ENCODE measurements at places on chromosomes 3 and 15.

DNA sequence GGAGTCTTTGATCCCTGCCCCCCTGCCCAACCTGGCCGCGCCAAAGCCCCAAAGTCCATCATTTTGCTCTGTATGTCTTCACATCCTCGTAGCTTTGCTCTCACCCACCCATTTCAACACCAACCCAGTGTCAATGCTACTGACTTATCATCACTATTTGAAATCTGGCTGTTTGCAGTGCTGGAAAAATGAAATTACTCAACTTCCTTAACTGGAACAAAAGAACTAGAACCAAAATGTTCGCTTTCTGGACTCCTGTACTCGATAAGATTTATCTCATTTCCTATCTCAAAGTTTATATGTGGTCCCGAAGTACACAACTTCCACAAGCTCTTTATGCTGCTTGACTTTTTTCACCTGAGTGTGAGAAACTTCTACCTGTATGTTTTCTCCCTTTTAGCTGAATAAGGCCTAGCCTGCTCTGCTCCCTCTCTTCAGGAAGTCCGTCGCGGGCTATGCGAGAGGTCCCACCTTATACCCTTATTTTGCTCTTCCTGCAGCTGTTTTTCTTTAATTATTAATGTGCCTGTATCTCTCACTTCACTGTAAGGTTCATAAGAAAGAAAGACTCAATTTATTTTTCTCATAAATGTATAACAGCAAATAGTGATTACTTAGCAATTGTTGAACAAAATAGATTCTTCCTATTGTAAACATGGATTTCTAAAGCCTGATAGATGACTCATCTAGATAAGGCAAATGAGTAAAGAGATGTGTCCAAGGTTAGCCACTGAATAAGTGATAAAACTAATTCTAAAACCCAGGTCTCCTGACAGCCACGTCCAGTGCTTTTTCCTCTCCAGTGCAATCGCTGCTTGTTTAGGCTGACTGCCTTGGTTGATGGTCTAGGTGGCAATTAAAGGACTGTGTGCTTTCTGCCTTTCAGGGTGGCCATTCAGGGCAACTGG is 464.1 kb upstream of the TPRG1 start:
- DNase-seq = no peak

DNA sequence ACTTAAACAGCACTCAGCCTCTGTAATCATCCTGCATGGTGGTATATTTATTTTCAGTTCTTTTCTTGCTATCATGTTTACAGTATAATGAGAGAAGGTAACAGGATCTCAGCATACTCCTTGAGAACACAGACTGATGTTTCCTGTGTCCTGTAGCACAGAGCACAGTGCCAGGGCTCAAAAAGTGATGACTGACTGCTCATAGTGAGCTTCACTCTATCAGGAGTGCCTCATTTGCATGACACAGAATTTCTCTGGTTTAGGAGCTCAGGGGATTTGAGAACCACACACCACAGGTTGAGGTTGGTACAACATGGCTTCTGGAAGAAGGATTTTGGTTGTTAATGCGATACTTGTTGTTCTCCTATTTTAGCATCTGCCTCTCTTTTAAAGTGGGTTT is 68.5 kb upstream of the SLC2A2 start:
- DNase-seq = no peak

GRCh38 chr3:161598639-161599038 is 102.0 kb downstream of the OTOL1 start:
- DNase-seq = no peak

GRCh38 chr15:68152342-68152741 is 52.8 kb downstream of the CALML4 start:
- DNase-seq = no peak

GRCh38 chr3:152197451-152197850 is 71.3 kb upstream of the MBNL1 start:
- no peak for DNase-seq

DNA sequence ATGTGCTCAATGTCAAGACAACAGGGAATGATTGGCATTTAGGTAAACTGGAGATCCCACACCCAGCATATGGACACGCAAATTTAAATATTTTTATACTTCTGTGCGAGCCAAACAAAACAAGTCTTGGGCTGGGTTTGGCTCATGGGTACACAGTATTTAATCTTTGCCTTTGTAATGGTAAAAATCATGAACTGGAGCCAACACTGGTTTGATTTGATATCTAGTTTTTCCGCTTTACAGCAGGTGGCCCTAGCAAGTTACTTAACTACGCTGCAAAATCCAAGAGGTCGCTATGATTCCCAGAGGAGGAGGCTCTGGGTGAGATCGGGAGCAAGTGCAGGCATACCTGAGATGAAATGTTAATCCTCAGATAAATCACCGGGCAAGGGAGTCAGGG is 207.9 kb upstream of the SATB1 start:
- no peak for DNase-seq

DNA sequence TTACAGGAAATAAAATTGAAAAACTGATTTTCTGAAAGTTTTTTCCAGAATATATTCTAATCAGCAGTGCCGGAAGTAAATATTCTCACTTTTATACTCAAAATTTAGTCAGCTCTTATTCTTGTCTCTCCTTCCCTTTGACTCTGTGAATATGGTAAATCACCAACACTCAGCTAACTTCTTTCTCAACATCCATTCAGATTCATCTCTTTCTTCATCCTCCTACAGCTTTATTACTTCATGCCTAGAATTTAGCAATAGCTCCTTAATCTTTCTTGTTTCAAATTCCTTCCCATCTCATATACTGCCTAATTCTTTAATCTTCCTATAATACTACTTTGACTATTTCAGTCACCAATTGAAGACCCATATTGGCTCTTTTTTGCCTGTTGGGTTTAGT is 67.9 kb downstream of the FGF7 start:
- no peak for DNase-seq

GRCh38 chr15:25250906-25251622 is 187.8 kb downstream of the UBE3A start:
- no peak for DNase-seq

DNA sequence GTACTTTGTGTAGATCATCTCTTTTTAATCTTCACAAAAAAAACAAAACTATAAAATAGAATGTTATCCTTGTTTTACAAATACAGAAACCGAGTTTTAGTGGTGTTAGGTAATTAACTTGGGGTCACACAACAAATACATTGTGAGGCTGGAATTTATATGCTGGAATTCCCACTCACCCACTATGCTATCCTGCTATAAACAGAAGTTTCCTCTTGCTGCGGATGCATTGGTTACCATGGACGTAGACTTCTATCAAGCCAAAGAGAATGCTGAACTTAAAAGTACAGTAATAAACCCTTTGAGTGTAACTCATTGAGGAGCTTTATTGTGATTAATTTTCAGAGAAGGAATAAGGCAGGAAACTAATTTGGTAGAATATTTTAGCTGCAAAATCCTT is 9.2 kb downstream of the SNAP23 start:
- DNase-seq = no peak

DNA sequence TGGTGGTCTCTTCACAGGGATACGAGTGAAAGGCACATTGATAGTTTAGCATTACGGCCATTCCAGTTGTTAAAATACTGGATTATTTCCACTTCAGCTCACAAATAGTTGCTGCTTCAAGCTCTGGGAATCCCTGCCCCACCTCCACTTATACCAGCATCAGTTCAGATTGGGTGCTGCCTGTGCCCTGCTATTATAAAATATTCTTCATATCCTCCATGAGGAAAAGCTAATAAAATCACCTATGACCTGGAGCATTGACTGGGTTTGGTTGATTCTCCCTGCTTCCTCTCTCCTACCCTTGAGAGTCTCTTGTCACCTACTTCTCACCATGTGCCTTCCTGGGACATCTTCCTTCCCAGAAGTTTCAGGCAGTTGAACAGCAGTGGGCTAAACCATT is 529.0 kb downstream of the MCTP2 start:
- DNase-seq = no peak

- DNase-seq = no peak
Observed at GRCh38 chr15:99845009-99845408, 111.8 kb upstream of the LYSMD4 start.

DNA sequence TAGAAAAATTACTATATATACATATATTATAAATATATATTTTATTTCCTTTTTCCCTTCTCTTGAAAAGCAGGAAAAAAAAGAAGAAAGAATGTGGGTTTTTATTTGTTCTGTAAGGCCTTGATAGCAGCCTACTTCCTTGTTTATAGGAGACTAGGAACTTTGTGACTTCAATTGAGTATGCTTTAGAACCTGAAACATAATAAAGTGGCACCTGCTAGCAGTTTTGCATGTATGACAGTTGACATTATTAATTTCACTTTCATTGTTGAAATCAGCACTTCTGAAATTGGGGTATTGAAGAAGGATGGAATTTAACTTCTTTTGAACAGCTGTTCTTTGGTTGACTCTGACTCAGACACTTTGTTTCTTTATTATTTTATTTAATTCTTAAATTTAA is 56.9 kb downstream of the GLCE start:
- no peak for DNase-seq

DNA sequence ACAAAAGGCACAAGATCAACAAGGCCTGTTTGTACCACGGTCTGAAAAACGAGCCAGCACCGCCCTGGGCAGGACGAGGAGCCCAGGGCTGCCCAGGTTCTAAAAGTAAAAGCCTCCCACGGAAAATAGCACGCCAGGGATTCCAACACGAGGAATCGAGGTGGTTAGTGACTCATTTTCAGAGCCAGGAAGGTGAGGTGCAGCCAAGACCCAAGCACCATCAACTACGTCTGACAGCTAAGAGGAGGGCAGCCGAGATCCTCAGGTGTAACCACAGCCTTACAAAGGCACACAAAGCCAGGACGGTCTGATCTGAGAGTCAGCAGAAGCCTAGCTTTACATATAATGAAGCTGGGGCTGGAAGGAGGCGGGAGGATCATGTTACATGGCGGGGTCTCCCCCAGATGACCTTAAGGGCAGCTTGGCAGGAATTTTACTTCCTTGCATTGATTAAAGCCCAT is 52.5 kb downstream of the ATP10A start:
- DNase-seq = no peak

GRCh38 chr15:100186960-100187359 is 154.8 kb downstream of the ADAMTS17 start:
- no peak for DNase-seq

- DNase-seq = no peak
Observed at GRCh38 chr3:95335517-95335916, 1272.7 kb downstream of the NSUN3 start.

DNA sequence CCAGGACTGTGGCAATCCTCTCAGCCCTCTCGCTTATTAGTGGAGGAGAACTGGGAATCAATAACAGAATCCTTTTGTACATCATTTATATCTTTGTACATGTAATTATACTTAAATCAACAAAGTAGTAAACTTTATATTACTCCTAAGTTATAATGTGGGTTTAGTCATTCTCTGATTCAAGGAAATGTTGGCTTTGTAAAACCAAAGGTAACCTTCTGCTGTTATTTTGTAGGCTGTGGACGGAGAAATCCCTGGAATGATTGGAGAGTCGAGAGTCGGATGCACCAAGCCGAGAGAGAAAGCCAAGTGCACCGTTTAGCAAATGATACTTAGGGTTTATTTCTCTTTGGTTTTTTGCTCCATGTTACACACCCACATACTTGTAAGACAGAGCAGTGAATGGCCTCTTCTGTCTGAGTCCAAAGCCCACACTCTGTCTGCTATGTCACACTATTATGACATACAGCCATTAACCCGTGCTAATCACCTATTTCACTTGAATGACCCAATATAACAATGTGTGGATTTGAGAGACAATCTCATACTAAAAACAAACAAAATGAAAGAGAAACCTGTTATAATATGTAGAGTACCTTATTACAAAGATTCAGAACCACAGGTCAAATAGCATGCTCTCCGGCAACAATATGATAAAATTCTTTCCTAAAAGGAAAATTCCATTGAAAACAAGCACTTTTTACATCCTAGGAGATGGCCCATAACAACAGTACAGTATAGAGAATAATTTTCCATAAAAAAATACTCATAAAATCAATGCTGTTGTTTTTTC is 72.2 kb downstream of the MECOM start:
- no peak for DNase-seq

DNA sequence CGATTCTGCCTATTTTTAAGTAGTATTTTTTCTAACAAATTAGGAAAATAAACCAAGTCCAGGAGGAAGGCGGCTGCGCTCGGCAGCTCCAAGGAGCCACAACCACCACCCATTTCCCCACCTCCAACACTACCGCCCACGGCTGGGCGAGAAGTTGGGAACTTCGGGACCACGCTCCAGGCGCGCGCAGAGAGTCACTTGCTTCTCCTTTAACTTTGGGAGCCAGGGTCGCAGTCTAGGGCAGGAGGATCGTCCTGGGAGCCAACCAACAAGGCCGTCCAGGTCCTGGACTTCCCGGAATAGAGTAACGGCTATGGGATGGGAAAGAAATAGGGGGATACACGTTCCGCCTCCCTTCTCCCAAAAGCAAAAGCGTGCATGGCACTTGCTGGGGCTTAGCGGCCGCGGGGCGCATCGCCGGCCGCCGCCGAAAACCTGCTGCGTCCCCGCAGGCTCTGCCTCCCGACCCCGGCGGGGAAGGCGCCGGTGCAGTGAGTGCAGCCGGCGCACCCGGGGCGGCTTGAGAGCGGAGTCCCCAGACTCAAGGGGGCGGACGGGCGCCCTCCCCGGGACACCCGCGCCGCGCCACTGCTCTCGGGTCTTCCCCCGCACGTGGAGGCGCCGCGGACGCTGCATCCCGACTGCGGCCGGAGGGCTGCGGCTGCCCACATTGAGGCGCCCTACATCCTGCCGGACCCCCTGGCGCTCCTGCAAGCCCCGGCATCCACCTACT is 699 bp downstream of the MEGF11 start:
- no peak for DNase-seq

GRCh38 chr3:117531078-117531767 is 821.6 kb downstream of the TUSC7 start:
- no peak for DNase-seq

GRCh38 chr3:62225051-62225450 is 148.3 kb downstream of the FEZF2 start:
- DNase-seq = no peak

- no peak for DNase-seq
Observed at GRCh38 chr3:119937229-119937628, 155.3 kb downstream of the NR1I2 start.

DNA sequence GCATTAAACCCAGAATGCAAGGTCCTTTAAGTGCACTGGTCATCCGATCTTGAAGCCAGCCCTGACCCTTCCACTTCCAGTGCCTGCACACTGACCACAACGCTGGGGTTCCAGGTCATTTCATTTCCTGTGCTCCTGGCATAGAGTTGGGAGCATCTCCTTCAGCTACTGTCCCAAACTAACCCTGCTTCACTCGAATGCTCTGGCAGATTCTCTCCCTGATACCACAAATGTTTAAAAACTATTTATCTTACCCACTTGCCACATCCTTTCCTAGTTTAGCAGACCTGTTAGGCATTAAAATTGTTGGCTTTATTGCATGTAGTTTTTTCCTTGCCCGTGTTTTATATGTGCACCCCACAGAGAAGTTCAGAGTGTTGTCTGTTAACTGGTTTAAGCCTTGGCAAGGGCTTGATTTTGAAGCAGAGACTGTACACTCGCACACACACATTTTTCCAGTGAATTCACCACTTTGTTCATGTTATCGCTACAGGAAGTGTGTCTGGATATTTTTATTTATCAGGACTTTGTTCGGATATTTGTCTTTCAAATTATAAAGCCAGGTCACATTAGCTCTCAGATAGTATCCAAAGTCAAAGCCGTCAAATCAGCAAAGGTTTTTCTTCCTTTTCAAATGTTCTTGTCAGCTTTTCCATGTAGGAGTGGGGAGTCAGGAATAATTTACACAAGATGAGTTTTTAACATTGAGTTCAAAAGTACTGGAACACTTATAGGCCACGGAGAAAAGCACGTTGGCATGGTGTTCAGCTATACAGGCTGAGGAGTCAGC is 77.3 kb downstream of the ABI3BP start:
- no peak for DNase-seq

- DNase-seq = no peak
Observed at GRCh38 chr15:66846031-66846430, 144.0 kb downstream of the SMAD6 start.
